Inflammatory macrophage (primary cell): ENCODE measurements at places on chromosomes 5 and 9.

DNA sequence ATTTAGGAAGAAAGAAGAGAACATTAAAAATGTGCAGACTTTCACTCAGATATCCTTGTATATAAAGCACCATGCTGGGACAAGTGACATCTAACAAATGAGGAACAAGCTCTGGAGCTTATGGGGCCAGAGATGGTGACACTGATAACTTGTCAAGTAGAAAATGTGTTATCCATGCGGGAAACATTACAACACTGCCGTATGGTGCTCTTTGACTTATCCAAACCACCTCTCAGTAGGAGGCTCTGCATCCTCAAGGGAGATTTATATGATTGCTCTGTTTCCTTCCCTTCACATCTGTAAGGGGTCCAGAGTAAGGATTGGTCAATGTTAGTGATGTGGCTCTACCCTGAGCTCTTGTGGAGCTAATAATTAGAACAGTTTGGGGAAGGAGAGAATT, 23.5 kb downstream of the KCTD16 start:
- no peak for DNase-seq

- DNase-seq = no peak
These were observed 100.9 kb downstream of the EBF1 start for GRCh38 chr5:158998793-158999325.

- DNase-seq = no peak
These were observed 620 bp upstream of the VPS13A start for GRCh38 chr9:77176686-77177142.

DNA sequence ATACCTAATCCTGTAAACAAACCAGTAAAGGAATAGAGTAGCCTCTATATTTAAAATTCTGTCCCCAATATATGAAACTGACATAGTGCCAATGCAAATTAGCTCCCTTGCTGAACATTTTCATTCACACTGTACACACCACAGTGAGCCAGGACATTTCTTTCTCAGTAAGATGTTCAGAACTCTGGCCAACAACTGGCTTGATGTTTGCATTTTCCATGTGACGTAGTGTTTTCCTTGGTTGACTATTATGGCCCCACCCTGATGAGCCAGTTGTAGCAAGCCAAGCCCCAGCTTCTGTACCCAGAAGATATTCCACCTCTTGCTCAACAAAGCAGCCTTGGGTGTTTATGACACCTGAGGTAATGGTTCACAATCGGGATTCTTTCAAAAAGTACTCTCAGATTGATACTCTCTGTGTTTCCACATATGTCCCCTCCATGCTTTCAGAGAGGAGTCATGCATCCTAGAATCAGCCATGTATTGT, 17.7 kb upstream of the ANXA1 start:
- no peak for DNase-seq

- DNase-seq = peak; percentile 24
These were observed 1.4 kb downstream of the SAP30L start for GRCh38 chr5:154447089-154447725.

DNA sequence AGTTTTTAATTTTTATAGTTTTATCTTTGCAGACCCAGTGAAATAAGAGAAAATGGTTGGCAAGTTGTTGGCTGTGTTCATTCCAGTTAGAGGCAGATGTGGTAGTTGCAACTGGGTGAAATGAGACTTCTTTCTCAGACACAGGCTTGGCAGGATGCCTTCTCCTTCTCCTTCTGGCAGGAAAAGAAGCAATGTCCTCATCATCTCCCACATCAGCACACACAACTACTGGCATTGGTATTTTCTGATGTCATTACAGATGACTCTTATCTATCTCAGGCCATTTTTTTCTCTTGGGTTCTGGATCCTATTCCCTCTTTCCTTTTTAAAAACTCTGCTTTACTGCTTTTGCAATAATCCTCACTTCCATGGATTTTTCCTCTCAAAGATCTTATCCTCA, 103.3 kb upstream of the EDIL3 start:
- DNase-seq = no peak

DNA sequence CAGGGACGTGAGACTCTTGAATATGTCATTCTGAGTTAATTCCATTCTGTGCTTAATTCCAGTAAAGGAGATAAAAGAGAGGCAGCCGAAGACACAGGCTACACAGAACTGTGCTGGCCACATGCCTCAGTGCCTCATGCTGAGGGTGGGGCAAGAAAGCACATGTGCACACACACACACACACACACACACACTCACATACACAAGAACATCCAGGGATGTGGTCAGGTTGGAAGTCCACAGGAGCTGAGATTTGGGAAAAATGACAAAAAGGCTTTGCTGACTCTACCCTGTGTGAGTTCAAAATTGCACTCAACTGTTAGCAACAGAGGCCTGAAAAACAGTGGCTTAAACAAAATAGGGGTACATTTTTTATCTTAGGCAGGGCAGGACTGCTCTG, 40.5 kb downstream of the ALG2 start:
- no peak for DNase-seq

DNA sequence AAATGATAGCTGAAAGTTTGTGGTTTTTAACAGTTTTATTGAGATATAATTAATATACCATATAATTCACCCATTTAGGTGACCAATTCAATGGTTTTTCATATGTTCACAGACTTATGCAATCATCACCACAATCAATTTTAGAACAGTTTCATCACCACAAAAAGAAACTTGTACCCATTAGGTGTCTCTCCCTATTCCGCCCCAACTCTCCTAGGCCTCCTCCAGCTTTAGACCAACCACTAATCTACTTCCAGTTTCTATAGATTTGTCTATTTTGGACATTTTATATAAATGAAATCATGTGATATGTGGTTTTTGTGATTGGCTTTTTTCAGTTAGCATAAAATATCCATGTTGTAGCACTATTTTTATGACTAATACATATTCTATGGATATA, 38.6 kb downstream of the YTHDC2 start:
- DNase-seq = no peak

DNA sequence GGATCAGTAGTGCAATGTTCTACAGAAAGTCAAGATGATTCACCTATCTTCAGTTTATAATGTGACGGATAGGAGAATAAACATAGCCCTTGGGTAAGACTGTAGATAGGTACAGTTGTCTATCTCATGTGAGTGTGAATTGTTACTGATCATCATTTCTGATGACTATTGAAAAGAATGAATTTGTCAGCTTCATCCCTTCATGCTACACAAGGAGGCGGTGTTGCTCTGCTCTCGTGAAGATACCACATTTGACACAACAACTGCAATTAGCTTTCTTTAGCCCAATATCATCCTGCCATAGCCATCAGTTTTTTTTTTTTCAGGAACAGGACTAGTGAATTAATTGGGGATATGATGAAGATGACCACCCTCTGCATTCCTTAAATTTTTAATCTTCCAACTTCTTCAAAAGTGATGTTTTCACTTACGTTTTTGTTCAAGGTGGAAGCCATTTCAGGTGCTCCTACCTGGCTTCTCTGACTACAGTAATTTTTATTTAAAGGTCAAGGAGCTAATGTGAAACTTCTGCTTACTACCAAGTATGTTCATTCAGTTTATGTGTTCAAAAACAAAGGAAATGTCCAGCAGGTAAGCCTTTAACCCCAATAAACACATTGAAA, 152.9 kb upstream of the MOCS2 start:
- no peak for DNase-seq

DNA sequence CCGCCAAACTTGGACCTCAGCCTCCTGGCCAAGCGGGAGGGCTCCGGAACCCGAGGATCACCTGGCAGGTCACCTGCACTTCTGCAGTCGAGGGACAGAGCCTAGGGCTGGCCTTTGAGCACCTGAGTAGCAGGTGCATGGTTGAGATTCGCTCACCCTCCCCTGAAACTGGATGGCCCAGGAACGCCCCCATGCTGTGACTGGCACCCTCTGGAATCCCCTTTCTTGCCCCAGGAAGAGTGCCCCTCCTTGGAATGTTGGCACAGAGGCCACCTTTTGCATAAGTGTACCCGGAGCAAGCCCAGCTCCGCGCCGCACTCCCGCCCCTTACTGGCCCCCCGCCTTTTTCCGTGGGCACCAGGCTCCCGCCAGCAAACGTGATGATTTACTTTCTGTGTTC, 112.5 kb upstream of the IER5L start:
- DNase-seq = no peak

- no peak for DNase-seq
These were observed 20.2 kb downstream of the TLE1 start for GRCh38 chr9:81669041-81669651.

DNA sequence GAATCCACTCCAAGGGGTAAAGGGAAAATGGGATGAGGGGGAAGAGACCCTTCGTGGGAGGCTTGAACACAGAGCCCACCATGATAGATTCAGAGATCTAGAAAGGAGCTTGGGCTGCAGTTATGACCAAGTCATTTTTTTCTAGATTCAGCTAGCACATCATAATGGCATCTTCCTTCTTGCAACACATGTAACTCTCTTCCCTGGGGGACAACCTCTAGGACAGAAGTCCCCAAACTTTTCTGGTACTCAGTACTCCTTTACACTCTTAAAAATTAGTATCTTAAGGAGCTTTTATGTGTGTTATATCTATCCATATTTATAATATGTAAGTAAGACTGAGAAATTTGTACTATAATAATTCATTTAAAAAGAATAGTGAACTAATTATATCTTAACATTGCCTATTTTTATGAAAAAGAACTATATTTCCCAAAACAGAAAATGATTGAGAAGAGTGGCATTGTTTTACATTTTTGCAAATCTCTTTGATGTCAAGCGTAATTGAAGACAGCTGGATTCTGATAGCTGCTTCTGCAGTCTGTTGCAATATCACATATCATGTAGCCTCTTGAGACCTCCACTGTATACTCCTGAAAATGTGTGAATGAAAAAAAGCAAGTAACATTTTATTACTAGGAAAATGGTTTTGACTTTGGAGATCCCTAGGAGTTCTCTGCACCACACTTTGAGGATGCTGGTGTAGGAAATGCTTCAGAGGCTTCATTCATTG, 875 bp downstream of the ACO1 start:
- DNase-seq = peak; percentile 6
